GOT3 (cell line): ENCODE measurements at places on chromosomes 1 and 21.

DNA sequence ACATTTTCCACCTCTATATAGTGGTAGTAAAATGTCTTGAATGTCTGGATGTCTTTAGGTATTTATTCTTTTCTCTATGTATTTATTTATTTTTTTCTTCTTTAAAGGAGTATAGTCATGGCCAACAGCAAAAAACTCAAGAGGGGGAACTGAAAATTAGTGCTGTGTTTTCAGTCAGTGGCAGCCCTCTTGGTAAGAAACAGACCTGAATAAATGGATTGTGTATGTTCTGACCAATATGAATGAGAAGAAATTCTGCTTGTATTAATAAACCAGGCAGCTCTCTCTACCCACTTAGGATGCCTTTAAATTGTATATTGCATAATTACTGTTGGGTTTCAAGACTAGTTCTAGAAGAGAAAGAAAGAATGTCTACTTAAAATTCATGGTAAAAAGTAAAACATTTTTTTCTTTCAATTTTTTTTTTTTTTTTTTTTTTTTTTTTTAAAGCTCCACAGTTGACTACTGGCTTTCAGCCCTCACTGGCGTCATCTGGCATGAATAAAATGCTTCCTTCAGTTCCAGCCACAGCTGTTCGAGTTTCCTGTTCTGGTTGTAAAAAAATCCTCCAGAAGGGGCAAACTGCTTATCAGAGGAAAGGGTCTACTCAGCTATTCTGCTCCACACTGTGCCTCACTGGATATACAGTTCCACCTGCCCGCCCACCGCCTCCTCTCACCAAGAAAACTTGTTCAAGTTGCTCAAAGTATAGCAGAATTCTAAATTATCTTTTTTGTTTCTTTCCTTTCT, 101.6 kb downstream of the ZMYM4 start:
- no peak for DNase-seq

- no peak for DNase-seq
Measured at GRCh38 chr1:117275055-117275454, 64.3 kb upstream of the VTCN1 start.

DNA sequence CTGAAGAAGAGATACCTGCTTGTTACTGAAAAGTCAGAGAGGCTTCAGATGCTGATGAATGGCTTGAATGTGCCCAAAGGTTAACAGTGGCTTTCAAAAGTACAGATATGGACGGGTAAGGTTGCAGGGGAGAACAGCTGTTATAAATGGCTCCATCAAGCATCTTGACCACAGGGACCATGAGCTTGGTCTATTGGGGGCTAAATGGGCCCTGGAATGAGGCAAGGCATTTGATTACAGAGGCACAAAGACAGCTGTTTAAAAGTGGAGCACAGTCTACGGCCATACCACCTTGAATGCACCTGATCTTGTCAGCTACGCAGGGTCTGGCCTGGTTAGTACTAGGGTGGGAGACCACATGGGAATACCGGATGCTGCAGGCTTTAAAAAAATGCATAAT, 48.3 kb downstream of the C1orf198 start:
- DNase-seq: no peak

DNA sequence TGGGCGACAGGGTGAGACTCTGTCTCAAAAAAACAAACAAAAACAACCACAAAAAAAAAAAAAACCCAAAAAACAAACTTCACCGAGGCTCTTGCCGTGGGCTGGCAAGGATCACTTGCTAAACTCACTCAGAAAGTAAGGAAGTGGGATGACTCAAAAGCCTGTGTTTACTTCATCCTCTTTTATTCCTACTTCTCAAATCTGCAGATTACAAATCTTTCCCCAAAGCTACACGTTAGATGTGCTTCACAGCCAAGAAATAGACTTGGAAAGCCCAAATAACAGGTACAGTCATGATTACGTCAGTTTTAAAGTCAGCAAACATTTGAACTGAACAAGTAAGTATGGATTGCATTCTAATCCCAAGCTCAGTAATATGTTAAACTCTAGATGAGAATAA, 359.3 kb downstream of the ADGRL2 start:
- no peak for DNase-seq

DNA sequence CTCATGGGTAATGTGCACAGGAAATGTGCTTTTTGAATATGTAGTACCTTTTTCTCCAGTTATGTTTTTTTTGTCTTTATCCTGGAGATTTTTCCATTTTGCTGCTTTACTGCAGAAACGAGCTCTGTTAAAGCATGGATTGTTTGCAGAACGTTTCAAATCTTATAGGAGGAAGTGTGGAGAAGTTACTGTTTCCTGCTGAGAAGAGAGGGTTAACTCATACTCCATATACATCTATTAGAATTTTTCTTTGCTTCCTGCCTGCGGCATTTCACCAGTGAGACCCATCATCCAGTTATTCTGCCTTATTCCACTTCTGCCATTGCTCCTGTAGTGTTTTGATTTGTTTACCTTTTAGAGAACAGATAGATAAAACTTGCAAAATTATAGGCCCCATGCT, 2.0 kb downstream of the RPRD2 start:
- no peak for DNase-seq

DNA sequence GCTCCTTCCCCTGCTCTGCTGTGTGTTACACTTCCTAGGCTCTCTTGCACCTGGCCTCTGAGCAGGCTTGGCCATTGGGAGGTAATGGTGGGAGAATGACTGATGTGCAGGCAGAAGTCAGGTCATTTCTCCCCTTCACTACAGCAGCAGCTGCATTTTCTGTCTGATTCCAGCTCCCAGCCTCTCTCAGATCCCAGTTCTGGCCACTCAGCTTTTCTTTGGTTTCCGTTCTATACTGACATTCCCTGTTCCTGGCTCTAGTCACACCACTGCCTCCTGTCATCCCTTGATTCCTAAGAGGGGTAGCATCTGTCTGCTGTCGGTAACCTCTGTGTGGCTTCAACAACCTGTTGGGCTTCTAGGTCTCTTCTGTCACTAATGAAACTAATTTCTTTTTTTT, 127.7 kb upstream of the HOOK1 start:
- DNase-seq: no peak

GRCh38 chr1:35539824-35540261, 17.4 kb downstream of the KIAA0319L start:
- DNase-seq: no peak

DNA sequence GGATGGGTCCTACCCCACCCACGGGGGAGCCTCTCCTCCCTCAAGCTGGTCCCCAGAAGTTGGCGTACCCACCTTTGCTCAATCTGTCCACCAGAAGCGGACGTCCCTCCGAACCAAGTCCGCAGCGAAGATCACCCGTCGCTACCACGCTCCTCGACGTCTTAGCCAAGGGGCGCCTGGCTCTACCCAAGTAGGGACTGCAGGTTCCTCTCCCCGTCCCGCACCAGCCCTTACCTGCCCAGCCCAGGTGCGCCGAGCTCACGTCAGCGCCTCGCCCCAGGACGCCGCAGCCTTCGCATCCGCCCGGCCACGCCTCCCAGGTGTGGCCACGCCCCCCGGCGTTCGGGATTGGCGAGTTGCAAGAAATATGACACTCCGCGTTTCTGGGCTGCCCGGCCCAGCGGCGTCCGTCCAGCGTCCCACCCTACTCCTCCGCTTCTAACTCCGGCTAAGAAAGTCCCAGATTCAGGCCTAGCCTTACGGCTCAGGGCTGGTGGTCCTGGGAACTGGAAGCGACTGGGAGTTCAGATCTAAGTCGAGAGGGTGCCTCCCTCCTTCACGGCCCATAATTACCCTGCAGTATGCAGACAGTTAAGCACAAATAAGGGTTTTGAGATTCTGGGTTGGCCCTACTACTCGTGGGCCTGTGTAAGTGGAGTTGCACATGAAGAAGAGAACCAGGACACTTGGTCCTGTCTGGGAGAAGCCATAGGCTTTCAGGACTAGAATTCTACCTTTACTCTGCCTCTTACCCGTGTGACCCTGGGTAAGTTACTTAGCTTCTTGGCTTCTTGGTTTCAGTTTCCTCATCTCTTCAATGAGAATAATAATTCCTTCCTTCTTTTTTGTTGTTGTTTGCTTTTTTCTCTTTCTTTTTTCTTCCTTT, at the start of gene IRF6:
Gene IRF6, minus strand, starts transcription at position 268 of the 886 bp plus-strand sequence. CDS start 4,729 bp downstream, outside the sequence.
- no peak for DNase-seq

DNA sequence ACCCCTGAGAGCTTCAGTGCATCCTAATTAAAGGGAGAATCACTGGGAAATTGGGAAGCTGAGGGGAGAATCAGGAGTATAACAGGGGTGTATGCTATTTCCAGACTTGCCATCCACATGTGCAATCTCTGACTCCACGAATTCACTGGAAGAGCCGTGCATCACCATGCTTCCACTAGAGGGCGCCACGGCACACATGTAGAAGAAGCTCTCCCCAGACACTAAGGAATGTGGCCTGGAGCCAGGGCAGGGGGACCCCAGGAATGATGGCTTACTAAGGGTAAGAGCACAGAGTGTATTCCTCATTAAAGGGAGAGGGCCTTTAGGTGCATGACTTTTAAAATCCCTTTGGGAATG, 81.5 kb downstream of the ABCA4 start:
- DNase-seq: no peak

GRCh38 chr21:43981871-43982210, 30.3 kb upstream of the TRAPPC10 start:
- no peak for DNase-seq

- DNase-seq: no peak
Measured at GRCh38 chr1:213651077-213651476, 336.7 kb upstream of the PROX1 start.

DNA sequence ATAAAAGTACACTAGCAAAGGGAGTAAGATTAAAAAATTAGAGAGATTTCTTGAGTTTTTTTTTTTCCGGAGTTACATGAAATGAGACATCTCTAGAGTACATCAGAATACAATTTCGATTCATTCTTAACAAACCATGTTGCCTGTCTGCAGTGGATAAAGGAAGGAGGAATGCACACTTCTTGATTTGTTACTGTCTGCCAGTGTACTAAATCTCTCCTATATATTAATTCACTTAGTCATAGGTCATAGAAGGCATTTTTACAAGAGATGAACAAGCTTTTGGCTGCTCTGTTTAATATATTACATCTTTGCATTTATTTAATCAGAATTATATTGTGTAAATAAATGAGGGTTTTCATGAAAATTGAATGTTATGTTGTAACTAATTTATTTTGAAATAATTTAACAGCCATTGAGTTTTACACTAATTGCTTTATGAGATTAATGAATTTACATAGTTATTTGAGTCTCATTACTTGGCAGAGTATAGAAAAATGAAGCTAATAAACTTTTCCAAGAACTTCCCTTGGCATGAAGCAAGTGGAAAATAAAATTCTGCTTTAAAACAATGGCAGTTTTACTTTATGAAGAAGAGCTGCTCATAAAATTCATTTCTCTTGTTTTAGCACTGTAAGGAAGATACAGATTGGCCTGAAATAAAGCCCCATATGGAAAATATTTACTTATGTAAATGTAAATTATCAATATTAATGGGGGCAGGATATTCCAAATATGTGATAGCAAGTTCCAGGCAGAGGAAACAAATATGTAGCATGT, 1284.7 kb downstream of the BRINP3 start:
- no peak for DNase-seq

GRCh38 chr21:44454747-44455523, at the start of gene LRRC3:
Gene LRRC3, plus strand, starts transcription at chr21:44455510. Its CDS starts 1,135 bp downstream, at chr21:44456645.
- DNase-seq: no peak

GRCh38 chr1:7389201-7389905, 381.7 kb upstream of the VAMP3 start:
- no peak for DNase-seq

DNA sequence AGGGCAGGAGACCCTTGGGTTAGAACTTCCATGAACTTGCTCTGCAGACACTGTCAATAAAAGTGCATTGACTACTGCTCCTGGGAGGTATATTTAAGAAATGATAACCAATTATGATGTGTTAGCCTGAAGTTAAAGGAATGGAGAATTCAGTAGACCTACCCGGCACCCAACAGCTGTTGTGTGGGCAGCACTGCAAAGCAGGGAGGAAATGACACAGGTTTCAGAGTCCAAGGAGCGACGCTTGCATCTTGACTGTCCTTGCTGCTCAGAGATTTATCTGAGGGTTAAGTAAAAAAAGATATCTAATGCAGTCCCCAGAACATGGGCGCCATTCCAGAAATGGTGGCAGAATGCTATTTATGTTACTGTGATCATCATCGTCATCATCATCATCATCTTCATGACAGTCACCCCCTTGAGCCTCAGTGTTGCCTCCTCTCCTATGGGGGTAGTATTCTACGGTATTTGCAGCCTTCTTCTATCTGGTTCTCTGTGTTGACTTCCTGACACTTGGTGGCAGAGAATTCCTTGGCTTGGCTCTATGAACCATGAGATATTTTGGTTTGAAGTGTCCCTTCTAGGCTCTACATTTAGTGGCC, 225.9 kb downstream of the KAZN start:
- no peak for DNase-seq

DNA sequence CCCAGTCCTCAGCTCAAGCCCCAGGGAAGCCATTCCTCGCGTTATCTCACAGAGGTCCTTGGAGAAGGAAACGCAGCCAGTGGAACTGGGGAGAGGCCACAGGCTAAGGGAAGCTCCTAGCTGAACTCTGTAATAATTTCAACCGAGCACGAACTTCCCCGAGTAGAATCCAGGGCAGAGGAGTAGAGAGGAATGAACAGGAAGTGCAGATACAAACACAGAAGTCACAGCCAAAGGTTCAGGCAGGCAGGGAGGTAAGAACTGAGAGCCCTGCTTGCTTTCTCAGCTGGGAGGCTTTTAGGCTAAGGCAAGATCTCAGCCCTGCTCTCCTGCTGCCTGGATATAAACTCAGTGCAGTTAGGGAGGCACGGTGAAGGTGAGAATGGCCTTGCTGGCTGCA, 23.7 kb downstream of the WARS2 start:
- DNase-seq: no peak

- no peak for DNase-seq
Measured at GRCh38 chr1:34610063-34610462, 144.8 kb upstream of the GJB5 start.
